ENCODE measurements at places on chromosomes 4 and X.

- no peak for DNase-seq
Observed at GRCh38 chr4:751676-752075, 46.0 kb downstream of the PCGF3 start.

DNA sequence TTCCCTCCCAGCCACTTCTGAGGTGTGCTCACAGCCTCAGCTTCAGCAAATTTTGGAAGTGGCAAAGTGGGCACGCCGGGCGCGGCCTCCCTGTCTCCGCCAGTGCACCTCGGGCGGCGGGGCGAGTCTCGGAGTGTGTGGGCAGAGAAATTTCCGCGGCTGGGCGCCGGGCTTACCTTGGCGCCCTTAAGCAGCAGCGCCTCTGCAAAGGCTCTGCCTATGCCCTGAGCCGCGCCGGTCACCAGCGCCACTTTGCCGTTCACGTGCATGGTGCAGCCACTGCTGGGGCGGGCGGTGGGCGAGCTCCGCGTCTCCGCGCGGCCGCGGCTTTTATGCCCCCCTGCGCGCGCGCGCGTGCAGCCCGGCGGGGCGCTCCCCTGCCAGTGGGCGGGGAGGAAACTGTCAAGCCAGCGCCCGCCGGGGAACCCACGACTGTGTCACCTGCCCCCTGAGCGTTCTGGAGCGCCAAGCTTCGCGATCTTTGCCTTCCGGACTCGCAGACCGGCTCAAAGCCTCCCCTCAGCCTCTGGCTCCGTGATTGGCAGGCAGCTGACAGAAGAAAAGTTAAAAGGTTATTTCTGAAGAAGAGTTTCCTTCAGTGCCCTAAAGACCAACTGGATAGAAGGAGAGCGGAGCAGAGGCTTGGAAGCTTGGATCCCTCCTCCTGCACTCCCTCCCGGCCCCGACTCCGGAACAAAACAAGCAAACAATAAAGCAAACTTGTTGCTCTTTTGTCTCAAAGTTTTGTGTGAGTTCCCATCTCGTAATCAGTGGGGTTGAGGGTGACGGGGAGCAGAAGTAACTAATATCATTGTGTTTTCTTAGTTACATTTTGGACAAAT lies at the start of gene HPGD:
Gene HPGD (minus strand): TSS at position 306 of the 842 bp plus-strand sequence. CDS start 37 bp downstream, at position 269.
- no peak for DNase-seq

- no peak for DNase-seq
Observed at GRCh38 chr4:8913858-8914460, 42.3 kb upstream of the HMX1 start.

GRCh38 chr4:145333786-145334185 lies 147.9 kb upstream of the SMAD1 start:
- no peak for DNase-seq

DNA sequence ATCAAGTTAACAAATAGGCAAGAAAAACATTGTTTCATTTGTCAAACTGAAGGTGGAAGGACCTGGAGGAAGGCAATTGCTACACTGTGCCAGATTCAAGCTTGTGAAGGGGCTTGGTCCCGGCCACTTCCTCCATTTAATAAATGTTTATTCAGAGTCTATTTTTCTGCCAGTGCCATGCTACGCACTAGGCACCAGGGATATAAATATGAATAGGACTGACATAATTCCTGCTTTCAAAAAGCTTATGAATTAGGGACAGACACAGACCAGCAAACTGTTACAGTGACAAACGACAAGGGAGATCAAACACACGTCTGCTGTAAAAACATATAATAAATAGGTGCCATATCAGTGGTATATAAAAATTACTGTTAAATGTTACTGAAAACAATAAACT lies 571 bp downstream of the TLR6 start:
- DNase-seq: no peak

GRCh38 chr4:172822331-172822730 lies 346.3 kb upstream of the GALNT7 start:
- no peak for DNase-seq

DNA sequence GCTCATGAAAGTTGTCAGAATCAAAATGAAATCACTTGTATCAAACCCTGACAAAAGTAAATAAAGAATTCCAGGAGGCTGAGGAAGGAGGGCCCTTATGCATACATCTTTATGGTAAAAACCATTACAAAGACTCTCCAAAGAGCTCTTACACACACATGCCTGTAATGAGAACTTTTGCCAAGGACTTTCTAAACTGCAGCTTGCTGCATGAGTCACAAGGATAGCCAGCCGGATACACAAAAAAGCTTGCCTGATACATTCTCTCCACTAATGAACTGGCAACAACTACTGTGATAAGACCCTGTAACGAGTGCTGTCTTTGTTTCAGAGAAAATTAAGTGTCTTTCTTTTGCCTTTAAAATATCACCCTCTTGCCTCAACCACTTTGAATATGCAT lies 618.1 kb downstream of the PPP4R3C start:
- DNase-seq: no peak

- no peak for DNase-seq
Observed at GRCh38 chr4:3613967-3614730, 81.9 kb upstream of the LRPAP1 start.

GRCh38 chr4:139540632-139541031 lies 15.4 kb downstream of the SETD7 start:
- DNase-seq: no peak

GRCh38 chrX:86148594-86148993 lies 343 bp downstream of the DACH2 start:
- no peak for DNase-seq

DNA sequence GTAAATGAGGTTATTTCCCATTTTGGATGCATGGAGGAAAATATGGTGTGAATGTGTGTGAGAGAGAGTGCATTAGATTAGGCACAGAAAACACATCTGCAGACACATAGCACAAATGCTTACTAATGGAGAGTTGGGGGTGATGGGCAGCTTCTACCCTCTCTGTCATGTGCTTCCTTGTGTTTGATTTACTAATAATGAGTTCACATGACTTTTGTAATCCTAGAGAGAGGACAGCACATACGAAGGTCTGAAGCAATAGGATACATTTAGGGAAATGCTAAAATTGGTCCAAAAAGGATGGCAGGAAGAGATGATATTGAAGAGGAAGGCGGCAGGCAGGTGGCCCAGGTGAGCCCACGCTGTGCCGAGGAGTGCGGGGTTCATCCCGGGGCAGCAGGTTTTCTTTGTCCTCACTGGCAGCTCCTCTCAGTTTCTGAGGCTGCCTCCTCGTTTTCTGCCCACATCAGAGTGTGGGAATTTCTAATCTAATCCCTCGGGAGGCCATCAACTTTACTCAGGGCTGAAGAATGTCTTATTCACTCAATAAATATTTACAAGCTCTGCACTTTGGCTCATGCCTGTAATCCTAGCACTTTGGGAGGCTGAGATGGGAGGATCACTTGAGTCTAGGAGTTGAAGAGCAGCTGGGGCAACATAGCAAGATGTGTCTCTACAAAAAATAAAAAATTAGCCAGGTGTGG lies 15.9 kb upstream of the MAP9 start:
- DNase-seq: no peak

DNA sequence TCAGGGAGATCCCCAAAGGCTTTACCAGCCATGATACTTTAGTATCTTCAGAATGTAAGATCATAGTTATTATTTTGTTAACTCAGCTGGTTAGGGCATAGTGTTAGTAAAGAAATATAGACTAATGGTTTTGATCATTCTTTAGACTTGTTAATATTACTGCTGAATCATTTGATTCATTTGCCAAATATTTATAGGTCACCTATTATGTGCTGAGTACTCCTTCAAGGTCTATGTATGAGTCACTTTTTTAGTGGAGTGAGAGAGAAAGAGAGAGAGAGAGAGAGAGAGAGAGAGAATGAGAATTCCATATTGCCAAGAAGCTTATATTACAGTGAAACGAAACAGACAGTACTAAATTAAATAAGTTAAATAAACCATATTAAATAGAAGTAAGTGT lies 110.3 kb downstream of the UBE2NL start:
- no peak for DNase-seq

GRCh38 chrX:120514236-120514635 lies 45.1 kb upstream of the LAMP2 start:
- DNase-seq: peak; percentile 8

DNA sequence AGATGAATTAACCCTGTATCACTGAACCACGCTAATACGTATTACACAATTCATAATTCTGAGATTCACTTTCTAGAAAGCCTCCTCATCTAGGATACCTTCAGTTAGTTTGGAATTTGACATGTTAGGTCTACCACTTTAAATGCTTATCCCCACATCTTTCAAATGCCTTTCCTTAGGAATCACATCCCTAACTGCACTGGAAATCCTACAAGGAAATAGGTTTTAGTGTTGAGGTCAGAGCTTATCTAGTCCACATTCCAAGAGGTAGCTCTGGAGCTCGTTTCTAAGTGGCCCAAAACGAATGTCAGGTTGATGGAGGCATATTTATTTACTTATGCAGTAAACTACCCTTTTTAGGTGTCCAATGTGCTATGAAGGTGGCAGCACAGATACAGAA lies 18.0 kb downstream of the PDHA1 start:
- no peak for DNase-seq

DNA sequence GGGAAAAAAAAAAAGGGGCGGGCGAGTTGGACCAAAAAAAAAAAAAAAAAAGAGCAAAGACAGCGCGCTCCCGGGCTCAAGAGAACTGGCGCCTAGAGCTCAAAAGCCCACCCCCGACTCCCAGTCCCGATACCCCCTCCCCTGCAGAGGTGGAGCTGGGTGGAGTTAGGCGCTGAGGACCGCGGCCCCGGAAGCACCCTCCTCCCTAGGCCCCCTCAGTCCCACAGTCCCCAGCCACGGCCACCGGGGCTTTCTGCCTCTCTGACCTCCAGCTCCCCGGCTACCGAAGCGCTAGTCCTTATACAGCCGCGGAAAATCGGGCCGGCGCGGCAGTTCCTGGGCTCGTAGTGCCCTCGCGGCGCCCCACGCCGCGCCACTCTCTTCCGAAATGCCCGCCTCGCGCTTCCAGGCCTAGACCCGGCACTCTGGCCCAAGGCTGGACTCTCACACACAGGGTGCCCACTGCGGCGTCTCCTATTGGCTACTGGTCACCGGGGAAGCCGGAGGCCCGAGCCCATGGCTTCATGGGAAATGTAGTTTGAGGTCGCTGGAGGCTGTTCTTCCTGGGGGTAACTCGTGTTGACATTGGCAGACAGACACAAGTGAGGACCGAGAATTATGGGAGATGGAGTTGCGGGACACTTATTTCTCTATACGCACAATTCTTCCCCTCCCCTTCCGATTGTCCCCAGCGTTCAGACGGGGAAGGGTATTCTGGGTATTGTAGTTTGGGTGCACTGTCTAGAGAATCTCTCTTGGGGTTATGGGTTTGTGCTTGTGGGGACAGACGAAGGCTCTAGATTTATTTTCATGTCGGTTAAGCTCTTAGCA lies at the start of gene ENOX2:
Gene ENOX2 (minus strand): TSS at position 427 of the 831 bp plus-strand sequence. CDS start 199,993 bp downstream, outside the sequence.
- peak; percentile 79 for DNase-seq

DNA sequence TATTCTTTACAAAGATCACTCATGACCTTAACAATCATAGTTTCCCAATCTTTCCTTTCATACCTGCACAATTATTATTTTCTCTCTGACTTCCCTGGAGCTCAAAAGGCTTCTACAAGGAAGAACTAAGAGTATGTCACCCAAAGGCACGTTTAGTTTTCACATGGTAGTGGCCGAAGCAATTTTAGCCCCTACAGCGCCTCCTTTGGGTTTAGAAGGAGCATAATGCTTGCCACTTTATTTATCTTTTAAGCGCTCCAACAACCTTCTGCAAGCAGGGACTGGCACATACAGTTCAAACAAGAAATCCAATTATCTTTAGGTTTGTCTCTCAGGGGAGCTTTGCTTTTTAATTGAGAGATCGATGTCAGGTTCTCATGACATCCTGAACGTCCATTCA lies 42.0 kb upstream of the IGSF1 start:
- no peak for DNase-seq

DNA sequence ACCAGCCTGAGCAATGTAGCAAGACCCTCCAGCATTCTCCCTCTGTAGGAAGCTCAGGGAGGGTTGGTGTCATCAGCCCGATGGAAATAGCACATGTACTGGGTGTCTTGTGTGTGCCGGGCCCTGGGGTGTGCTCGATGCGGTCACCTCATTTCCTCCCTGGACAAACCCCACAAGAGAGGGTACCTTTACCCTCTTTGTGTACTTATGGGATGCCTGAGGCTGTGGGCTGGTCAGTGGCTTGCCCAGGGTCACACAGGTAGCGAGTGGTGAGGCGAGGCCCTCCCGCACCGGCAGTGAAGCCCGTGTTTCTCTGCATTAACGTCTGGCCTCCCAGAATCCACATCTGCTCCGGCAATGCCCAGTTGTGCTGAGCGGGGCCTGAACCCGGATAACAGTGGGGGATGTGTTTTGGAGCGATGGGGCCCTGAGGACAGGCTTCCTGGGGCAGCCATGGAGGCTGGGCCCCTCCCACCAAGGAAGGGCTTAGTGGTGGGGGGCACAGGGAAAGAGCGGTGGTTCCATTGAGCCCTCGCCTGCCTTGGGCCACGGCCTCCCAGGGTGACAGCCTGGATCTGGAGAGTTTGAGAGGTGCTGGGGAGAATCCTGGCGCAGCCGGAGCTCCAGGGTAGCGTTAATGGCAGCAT lies 8.1 kb downstream of the PSAPL1 start:
- no peak for DNase-seq

GRCh38 chrX:39249999-39250398 lies 448.7 kb downstream of the MID1IP1 start:
- no peak for DNase-seq

GRCh38 chr4:1566838-1567518 lies 117.1 kb downstream of the FAM53A start:
- no peak for DNase-seq

DNA sequence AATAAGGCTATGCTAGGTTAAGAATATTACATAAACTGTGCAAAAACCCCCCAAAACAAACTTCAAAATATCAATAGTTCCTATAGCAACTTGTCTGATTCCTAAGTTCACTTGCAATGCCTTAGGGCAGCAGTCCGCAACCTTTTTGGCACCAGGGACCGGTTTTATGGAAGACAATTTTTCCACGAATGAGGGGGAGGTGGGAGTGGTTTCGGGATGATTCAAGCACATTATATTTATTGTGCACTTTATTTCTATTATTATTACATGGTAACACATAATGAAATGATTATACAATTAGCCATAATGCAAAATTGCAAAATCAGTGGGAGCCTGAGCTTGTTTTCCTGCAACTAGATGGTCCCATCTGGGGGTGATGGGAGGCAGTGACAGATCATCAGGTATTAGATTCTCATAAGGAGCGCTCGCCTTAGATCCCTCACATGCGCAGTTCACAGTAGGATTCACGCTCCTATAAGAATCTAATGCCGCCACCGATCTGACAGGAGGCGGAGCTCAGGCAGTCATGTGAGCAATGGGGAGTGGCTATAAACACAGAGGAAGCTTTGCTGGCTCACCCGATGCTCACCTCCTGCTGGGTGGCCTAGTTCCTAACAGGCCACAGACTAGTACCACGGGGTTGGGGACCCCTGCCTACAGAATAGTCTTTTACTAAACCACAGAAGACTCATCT lies 39.7 kb downstream of the ACOX3 start:
- no peak for DNase-seq

GRCh38 chr4:41935652-41936021 lies 408 bp downstream of the TMEM33 start:
- DNase-seq: peak; percentile 21

GRCh38 chr4:111506706-111507105 lies 638.5 kb upstream of the FAM241A start:
- no peak for DNase-seq
